ENCODE measurements at places on chromosomes 12 and 14. TPM values are rescaled to one million over a fixed set of nuclear protein-coding genes. Genes with fewer than 3 reads are reported as not detected.

DNA sequence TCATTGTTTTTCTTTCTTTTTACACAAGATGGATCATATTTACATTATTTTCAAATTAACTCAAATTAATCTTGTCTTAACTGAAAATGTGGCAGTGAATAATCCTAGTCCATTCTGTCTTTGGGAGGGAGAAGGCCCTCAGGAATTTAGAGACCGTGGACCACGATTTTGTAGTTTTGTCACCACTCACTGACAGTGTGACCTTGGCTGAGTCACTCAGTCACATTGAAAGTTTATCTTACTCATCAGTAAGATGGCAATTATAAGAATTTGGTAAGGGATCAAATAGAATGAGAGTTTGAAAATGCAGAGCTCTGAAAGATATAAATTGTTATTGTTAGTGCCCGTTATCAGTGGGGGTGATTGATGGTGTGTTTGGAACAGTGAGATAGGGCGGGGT, 16.4 kb downstream of the FOXJ2 start:
- H3K4me1 ChIP-seq, result no peaks in the 10 kb centered on the region
- DNase-seq, result no peak
- H3K4me3 ChIP-seq, result no peak overlapping the region
- H3K27ac ChIP-seq, result no peak overlapping the region
- H3K36me3 ChIP-seq, result peaks cover 1% of the 10 kb centered on the region

GRCh38 chr12:111438481-111438880, 32.8 kb downstream of the SH2B3 start:
- H3K4me1 ChIP-seq, result no peaks in the 10 kb centered on the region
- H3K27ac ChIP-seq, result peak overlapping the region; percentile 6
- no peak overlapping the region for H3K4me3 ChIP-seq
- no peaks in the 10 kb centered on the region for H3K36me3 ChIP-seq
- DNase-seq, result no peak

- no peaks in the 10 kb centered on the region for H3K27me3 ChIP-seq
- H3K4me1 ChIP-seq, result no peaks in the 10 kb centered on the region
- H3K4me3 ChIP-seq, result no peak overlapping the region
- no peak overlapping the region for H3K27ac ChIP-seq
Observed at GRCh38 chr12:74891083-74891668, 318.5 kb downstream of the KCNC2 start.

- peaks cover 92% of the 10 kb centered on the region for H3K27me3 ChIP-seq
- H3K36me3 ChIP-seq, result no peaks in the 10 kb centered on the region
- no peak overlapping the region for H3K27ac ChIP-seq
Observed at GRCh38 chr12:85277900-85278597, 2.0 kb upstream of the ALX1 start.

DNA sequence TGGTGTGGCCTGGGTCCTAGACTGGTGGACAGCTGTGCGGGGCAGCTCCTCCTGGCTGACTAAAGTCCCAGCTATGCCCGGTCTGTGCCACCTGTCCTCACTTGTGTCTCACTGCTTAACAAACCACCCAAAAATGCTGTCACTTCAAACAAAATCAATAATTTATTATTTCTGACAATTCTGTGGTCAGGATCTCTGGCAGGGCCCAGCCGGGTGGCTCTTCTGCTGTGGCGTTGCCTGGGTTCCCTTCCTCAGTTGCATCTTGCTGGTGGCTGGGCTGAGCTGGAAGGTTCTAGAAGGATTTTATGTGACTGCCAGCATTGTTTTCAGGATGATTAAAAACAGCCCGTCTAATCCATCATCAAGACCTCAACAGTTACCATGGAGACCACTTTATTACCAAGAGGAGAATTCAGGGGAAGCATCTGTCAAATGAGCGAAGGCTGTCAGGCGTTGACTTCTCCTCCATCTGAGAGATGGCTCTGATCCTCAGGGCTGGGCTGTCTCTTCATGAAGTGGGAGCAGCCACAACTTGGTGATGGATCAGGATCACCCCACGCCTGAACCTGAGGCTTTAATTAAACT, 280.6 kb upstream of the SFSWAP start:
- H3K4me3 ChIP-seq, result no peak overlapping the region
- no peak overlapping the region for H3K27ac ChIP-seq
- H3K4me1 ChIP-seq, result no peaks in the 10 kb centered on the region
- H3K27me3 ChIP-seq, result peaks cover 33% of the 10 kb centered on the region
- no peaks in the 10 kb centered on the region for H3K36me3 ChIP-seq

Gene OTOGL
- total RNA-seq, result 1.3 TPM

Data from breast epithelium (tissue), 4 donors.